ENCODE measurements at places on chromosomes 12 and 14.
A peak's percentile ranks its signal among the peaks of the same experiment; 100 is the strongest.

- DNase-seq, result no peak
Measured at GRCh38 chr12:113130457-113131135, 5.0 kb downstream of the RASAL1 start.

GRCh38 chr12:85018098-85018497, 18.0 kb downstream of the TSPAN19 start:
- DNase-seq, result no peak

DNA sequence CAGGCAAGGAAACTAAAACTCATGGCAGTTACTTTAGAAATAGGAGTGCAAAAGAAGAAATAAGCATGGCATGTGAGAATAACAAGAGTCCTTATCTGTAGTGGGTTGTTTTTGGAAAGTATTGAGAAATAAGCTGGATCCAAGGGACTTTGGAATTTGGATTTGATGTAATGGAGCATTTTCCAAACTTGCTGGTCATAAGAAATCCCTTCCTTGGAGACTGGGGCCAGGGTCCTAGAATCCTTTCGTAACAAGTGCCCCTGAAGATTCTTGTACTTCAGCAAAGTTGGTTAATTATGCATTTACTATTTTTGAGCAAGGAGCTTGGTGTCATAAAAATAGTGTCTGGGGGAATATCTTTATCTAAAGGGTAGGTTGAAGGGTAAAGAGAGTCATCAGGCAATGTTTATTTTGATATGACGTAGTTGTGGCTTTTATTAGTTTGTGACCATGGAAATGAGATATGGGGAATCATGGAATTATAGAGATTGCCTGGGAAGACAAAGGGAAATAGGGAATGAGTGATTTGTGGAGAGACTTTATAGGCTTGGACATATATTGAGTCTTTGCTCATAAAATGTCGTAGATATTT, 53.9 kb downstream of the WNK1 start:
- DNase-seq, result no peak

GRCh38 chr12:89706551-89706950, 2.1 kb downstream of the ATP2B1 start:
- DNase-seq, result no peak

- DNase-seq, result no peak
Measured at GRCh38 chr12:1117371-1117770, 126.3 kb downstream of the ERC1 start.

DNA sequence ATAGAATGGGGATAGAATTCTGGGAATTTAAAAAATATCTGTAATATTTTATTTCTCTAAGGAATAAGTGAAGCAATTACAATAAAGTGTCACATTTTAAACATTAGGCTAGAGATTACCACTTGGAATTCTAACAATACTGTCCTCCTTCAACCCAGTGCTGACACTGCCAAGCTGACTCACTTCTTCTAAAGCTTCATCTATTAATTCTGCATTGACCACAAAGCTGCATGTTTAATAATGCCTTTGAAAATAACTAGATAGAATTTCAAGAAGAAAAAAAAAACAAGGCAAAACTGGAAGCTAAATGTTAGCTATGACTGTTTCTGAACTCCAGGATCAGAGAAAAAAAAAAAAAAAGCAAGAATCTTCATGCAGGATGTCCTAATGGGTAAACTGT, 970.7 kb upstream of the FBXO33 start:
- no peak for DNase-seq

DNA sequence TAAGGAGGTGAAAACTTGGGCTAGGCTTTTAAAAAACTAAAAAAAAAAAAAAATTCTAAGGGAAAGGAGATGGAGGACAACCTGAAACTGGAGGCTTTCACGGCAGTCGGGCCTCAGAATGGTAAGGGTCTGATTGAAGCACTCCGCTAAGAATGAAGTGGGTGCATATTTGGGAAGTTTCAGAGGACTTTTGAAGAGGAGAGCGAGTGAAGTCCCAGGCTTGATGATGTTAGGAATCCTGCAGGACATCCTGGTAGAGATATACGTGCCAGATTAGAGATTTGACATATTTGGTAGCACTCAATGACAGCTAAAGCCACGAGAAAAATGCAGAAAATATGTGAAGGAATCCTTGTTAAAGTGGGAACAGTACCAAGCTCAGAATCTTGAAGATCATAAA, 186.2 kb downstream of the SNAPC1 start:
- no peak for DNase-seq

DNA sequence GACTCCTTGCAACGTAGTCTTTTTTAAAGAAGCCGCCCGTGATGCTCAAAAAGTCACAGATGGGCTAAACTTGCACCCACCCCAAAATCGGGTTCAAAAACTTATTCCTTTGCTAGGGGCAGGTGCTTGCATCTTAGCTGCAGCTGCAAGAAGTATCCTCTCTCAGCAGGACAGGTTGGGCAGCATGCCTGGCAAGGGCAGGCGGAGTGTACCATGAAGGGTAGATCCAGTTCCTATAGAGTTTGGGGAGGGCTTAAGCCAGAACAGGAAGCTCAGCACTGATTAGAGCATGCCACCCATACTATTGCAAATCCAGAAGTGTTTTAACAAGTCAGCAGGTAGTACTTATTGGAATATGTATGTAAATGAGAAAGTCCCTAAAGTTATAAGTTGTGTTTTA, 48.7 kb downstream of the CPM start:
- no peak for DNase-seq

- DNase-seq, result no peak
Measured at GRCh38 chr14:77275041-77275580, 4.1 kb upstream of the NGB start.

DNA sequence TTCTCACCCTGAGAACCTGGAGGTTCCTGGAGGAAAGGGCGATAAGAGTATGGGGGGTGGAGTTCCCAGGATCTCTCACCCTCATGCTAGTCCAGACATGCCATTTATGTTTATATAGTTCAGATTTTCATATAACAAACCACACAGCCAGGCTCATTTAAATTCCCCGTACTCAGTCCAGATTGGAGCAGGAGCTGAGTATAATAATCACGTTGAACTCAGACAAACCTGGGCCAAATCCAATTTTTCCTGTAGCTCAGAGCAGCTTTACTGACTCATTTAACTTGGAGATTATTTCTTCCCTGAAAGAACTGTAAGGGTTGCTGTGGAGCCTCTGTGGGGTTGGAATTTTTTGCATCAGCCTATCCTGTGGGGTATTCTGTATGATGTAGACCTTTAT, 660.8 kb downstream of the TMEM121 start:
- DNase-seq, result no peak

- no peak for DNase-seq
Measured at GRCh38 chr12:55723516-55724225, 3.5 kb downstream of the RDH5 start.

DNA sequence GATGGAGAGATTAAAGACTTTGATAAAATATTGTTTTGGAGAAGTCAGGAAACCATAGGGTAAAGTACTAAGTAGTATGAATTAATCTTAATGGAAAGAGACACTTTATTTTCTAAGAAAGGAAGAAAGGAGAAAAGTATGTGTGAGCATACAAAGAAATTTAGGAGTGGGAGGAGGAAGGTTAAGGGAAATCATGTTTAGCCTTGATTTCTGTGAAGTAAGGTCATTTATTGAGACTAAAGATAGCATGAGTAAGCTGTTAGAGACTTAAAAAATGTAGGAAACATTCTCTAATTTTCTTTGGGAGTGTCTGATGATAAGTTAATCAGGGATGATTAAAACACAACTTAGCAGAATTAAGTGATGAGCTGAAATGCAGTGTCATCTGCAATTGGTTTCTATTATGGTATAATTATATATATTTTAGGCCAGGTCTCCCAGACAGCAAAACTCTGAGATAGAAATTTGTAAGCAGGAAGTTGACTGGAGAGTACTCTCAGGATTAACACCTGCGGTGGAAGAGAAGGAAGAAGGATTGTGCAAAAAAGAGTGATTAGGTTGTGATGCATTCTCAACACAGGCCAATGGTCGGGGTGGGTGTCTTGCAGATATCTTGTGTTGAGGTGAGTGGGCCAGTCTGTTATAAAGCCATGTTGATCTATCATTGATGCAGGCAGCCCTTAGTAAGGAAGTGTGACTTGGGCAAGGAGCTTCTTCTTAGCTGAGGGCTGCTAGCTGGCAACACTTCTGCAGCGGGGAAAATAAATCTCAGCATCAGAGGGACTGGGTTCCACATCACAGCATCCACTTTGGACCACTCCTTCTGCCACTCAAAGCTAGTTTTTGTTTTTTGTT, 256.2 kb downstream of the AEBP2 start:
- DNase-seq, result no peak

- DNase-seq, result no peak
Measured at GRCh38 chr14:68487805-68488590, 304.9 kb downstream of the ZFP36L1 start.

DNA sequence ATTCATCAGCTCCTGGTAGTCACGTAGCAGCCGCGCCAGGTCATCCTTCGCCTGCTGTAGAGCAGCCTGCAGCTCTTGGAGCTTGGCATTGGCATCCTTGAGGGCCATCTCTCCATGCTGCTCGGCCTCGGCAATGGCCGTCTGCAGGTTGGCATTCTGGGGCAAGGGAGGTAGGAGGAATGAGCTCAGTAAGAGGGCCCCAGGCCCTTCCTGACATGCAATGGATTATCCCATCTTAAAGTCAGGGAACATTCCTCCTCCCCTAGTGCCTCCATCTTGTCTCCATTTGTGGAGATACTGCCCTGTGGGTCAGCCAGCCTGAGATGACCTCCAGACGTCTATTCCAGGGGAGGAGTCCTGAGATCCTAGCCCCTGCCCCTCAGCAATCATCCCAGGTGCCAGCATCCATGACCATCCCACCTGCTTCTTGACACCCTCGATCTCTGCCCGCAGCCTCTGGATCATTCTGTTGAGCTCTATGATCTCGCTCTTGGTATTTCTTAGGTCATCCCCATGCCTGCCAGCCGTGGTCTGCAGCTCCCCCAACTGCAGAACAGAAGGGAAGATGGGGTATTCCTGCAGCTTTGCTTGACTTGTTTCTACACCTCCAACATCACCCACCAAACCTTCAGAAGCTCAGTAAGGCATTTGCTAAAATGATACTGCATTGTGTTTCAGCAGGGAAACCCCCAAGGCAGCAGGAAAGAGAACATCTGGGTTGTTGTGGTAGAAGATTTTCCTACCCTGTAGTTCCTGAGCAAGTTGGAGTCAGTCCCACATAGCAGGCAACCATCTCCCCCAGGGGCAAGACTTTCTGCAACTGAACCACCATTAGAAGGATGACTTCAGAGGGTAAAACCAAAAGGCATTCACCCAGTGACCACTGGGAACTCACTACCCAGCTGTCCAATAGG, 4.4 kb downstream of the KRT3 start:
- no peak for DNase-seq

- DNase-seq, result peak; percentile 55
Measured at GRCh38 chr12:22334410-22335100, at the start of gene ST8SIA1. ST8SIA1 (minus strand) TSS chr12:22334707; CDS start chr12:22334232, 475 bp downstream.

GRCh38 chr12:32486158-32486557, 86.8 kb downstream of the FGD4 start:
- no peak for DNase-seq

- DNase-seq, result no peak
Measured at GRCh38 chr14:95569440-95569839, 34.6 kb downstream of the GLRX5 start.

- DNase-seq, result no peak
Measured at GRCh38 chr14:98489115-98489514, 782.9 kb downstream of the BCL11B start.

DNA sequence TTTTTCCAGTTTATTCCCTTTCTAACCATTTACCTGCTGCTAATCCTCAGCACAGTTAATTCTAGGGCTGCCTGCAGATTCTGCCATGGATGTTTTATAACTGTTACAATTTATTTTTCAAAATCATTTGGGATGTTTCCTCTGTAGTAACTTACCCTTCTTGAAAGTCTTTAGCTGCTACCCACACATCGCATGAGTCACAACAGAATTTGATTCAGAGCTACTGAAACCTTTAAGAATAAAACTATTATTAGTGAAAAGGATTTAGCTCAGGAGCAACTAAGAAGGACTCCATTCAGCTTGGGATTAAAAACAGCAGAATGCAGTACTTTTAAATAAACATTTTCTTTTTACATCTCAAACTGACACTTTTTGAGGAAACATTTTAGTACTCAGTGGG, 41.7 kb upstream of the RGS6 start:
- DNase-seq, result no peak

DNA sequence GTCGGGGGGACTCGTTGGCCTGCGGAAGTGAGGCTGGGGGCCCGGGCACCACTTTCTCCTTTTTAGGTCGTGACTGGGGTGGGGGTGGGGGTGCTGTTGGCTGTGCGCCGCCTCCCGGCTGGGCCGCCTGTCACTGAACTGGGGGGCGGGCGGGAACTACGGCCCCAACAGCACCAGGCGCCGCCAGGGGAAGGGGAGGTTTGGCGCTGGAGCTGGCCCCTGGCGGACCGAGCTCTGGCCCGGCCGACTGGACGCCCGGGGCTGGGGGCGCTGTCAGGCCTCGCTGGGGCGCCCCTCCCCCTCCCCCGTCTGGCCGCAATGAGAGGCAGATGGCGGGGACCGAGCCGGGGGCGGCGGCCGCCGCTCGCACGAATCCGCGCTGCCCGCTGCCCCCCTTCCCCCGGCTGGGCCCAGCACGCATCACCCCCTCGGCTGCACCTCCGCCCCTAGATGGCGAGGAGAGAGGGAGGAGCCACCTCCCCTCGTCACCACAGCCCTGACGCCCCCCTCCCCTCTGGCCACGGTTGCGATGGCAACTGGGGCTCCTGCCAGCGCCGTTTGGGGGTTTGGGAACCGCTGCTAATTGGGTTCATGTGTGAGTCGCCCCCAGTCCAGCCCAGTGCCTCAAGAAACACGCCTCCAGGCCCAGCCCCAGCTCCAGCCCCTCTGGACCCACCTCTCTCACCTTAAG, 723 bp downstream of the NFATC4 start:
- DNase-seq, result no peak

- DNase-seq, result no peak
Measured at GRCh38 chr12:10086387-10086786, 12.4 kb downstream of the CLEC1A start.

DNA sequence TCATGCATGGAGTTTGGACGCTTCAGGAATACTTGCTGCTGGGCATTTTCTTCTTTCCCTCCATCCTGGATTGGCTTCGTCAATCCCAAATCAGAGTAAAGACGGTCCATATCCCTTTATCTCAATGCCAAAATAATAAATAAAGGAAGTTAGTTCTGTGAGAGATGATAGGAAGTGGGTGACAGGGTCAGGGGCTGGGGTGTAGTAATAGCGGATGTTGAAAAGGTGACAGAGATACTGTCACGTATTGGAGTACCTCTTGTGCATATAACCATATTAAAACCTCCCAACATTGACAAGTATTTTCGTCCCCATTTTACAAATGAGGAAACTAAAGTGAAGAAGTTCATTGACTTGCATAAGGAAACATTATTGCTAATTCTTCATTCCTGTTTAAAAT, 12.4 kb downstream of the MAGOHB start:
- DNase-seq, result no peak

DNA sequence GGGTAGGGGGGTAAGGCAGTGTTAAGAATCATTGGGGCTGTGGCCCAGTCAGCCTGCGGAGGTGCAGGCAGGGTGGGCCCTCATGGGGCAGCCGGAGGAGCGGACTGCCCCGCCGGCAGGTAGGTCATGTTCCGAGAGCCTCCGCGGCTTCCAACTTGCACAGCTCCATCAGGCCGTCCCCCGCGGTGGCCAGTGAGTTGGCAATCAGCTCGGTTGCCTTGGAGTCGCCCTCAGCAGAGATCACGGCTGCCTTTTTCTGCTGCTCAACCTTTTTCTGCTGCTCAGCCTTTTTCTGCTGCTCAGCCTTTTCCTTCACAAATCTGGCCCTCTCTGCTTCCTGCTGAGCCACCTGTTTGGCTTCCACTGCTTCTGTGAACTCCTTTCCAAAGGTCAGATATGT, 41.1 kb upstream of the CSRNP2 start:
- DNase-seq, result no peak

Measured in activated T-helper 1 cell treated with anti-CD3 and anti-CD28 coated beads, Interleukin-2, amount 50 U/mL, for 16 hours (primary cell).